Mesothelial cell of epicardium (in vitro differentiated cells): ENCODE measurements at places on chromosomes 5 and 9.

DNA sequence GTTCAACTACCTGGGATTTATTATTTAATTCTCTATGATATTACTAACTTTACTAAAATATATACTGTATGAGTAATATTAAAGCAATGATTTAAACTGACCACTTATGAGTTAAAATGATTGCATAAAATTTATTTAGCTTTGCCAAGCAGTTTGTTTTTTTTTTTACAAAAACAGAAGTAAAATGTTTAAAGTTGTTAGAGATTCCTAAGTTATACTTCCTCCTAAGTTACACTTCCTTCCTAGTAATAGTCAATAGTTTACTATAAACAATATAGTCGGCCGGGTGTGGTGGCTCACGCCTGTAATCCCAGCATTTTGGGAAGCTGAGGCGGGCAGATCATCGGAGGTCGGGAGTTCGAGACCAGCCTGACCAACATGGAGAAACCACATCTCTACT is 23.7 kb upstream of the LRRC19 start:
- DNase-seq = no peak

DNA sequence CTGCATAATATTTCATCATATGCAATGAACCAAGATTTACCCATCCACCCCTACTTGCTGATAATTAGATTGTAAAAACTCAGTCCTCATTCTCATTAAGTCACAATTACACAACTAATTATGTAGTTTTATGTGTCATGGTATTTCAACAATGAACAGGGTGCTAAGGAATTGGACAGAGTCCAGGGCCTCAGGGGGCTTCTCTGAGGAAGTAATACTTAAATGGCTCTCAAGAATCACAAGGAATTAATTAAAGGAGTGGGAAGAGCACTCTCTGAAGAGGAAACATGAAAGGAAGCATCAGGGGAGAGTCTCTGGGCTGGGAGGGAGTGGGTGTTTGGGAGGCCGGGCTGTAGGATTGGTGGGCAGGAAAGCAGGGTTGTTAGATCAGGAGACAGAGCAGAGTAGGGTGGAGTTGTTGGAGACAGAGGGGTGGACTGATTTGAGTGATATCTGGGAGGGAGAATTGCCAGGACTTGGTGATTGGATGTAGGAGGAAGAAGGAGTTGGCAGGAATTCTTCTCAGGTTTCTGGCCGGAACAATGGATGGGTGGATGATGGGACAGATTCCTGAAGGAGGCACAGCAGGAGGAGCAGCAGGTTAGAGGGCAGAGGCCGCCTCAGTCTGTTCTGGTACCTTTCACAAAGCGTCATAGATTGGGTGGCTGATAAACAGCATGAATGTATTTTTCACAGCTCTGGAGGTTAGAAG is 23.0 kb upstream of the NSG2 start:
- no peak for DNase-seq

- DNase-seq = no peak
Observed at GRCh38 chr9:22682536-22682935, 235.9 kb downstream of the DMRTA1 start.

- DNase-seq = peak; percentile 95
Observed at GRCh38 chr9:33721674-33722358, 73.5 kb upstream of the PRSS3 start.
